ENCODE measurements at places on chromosomes 13 and 19. TPM values are rescaled to one million over a fixed set of nuclear protein-coding genes. Genes with fewer than 3 reads are reported as not detected.

Gene ITGBL1
- total RNA-seq, result not detected

Gene CDX2
- total RNA-seq, result not detected

Gene FAAP24
- total RNA-seq, result 12.8 TPM

Gene IGLON5
- total RNA-seq, result not detected

DNA sequence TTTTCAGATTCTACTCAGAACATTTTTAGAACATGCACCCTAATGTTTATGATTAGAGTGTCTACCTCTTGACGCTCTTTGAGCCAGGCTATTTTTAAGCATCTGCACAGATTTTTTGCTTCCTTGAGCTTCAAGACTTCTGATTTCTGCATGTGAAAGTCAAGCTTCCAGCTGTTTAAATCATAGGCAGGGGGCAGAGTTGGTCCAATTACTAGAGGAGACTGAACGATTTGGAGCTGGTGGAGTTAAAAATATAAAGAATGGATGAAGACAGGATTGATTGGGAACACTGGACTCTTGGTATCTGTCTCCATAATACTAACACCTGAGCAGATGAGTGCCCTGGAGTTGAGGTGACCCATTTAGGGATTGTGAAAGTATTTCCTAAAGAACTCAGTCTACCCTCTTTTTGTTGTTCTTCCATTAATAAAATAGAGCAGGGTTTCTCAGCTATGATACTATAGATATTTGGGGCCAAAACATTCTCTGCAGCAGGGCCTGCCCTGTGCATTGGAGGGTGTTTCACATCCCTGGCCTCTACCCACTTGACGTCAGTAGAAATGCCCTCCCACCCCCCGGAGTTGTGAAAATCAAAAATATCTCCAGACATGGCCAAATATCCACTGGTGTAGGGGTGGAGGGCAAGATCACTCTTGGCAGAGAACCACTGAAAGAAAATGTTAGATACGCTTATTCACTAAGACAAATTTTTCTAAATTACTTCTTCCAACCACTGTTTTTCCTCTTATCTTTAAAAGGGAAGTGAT lies 160.1 kb downstream of the COG6 start:
- no peak for DNase-seq

DNA sequence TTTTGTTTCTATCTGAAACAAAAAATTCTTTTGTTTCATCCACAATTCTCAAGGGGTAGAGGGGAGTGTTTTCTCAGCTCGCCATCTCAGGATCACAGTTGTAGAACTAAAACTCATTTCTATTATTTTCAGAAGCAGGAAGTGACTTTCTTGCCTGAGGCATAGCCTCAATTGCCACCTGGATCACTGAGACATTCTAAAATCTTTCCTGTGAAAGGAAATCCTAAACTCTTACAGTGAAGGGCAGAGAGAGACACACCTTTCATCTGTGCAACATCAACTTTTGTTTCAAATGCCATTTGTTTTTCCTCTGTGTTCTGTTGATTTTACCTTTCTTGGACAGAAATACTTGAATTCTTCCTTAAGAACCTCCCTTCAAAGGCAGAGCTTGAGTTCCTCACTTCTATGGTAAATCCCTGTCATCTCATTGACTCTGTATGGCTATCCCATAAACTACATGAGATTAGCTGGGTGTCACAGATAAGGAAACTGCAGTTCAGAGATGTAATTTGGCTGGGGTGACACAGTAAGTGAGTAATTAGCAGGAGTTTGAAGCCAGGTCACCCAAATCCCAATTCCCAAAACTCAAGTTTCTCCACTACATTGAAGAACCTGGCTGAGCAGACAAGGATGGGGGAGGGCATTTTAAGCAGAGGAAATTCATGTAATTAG lies 224.4 kb upstream of the HTR2A start:
- no peak for DNase-seq

- no peak for DNase-seq
Measured at GRCh38 chr19:38728752-38729541, 15.3 kb downstream of the CAPN12 start.

DNA sequence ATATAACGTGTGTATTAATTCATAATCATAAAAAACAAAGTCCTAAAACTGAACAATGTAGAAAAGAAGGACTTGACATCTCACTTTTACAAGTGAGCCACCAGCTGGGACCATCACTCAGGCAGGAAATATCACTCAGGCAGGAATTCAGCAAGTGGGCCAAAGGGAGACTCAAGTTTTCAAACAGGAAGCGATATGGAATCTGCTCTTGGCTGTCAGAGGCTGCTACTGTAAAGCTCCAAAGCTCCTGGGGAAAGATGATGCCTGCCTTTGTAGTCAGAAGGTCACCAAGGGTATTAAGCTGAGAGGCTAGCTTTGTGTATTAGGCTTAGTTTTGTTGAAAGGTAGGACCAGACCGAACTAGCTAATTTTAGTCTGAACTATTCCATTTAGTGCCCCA lies 5.5 kb upstream of the AKAP11 start:
- no peak for DNase-seq

DNA sequence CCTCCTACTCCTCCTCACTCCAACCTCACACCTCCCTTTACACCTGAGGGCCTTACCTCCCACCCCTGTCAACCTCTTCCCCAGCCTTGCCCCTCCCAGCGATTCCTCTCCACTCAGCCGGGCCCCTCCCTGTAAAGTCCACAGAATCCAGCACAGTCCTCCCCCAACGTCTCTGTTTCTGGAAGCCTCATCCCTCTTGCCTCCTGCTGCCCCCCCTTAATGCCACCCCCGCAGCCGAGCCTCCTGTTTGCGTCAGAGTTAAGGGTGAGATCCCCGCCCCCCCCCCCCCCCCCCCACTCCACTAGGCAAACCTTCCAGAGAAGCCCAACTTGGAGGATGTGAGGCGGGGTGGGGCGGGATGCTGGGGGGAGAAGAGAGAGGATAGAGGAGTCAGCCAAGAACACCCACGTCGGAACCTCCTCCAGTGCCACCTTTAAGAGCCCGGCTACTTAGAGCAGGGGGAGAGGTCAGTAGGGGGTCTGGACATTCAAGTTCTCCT lies 2.1 kb downstream of the UNC13A start:
- DNase-seq, result no peak

- no peak for DNase-seq
Measured at GRCh38 chr13:59413126-59413525, 750.6 kb downstream of the DIAPH3 start.

GRCh38 chr13:54379461-54379860 lies 1350.8 kb downstream of the OLFM4 start:
- no peak for DNase-seq

DNA sequence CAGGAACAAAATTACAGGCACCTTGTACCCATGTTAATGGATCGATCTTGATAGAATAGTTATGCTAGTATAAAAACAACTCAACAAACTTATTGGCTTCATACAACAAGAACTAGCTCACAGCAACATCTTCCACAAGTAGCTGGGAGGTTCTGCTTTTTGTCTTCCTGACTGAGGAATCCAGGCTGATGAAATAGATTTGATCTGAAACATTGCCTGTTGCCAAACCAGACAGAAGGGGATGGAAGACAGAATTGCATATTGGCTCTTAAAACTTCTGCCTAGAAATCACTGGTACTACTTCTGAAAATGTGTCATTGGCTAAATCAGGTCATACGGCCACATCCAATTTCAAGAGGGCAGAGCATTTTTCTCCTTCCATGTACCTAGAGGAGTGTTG lies 267.3 kb downstream of the RFC3 start:
- no peak for DNase-seq

DNA sequence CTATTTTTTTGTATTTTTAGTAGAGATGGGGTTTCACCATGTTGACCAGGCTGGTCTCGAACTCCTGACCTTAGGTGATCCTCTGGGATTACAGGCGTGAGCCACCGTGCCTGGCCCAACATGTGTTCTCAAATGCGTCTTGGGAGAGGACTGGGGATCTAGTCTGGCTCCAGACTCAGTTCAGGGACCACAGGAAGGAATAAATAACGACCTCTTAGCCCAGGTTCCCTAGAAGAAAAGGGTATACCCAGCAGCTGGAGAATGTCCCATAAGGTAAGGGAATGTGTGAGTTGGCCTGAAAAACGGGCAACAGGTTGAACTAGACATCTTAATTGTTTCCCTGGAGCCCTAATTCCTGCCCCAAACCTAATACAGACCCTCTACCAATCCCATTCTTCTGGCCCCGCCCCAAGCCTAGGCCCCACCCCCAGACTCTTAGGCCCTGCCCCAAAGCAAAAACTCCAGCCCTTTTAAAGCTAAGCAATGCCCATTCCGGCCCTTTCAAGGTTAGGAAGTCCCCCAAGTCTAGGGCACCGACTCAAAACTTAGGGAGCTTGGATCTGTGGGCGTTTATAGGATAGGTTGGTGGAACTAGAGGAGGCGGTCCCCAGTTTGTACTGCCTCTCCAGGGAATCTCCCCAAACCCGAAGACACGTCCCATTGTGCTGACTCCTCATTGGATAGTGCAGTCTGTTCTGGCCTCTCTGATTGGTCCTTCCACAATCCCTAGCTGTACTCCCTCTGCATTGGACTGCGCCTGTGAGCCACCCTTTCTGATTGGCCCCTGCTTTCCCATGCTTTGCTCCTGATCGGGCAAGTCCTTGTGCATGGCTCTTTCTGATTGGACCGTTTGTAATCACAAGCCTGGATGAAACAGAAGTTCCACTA lies 5.4 kb upstream of the LRFN1 start:
- no peak for DNase-seq

GRCh38 chr19:50500753-50501151 lies 10.2 kb downstream of the JOSD2 start:
- no peak for DNase-seq

- DNase-seq, result no peak
Measured at GRCh38 chr13:105291987-105292386, 1243.5 kb downstream of the EFNB2 start.

DNA sequence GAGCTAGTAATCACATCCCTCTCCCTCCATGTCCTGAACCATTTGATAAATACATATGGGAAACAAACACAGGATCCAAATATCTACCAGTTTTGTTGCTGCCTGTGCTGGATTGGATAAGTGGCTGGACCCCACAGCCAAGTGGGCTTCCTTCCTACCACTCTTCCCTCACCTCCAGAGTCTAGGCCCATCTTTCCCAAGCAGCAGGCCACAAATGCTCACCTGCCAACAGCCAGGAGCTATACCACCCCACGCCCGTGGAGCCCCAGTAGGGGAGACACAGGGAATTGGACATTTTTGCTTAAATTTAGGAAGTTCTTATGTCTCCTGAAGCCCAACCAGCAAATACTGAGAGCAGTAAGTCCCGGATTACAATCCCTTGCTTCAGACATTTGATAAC lies 55.8 kb downstream of the HSPH1 start:
- no peak for DNase-seq

- no peak for DNase-seq
Measured at GRCh38 chr13:63425131-63425530, 2009.5 kb upstream of the PCDH20 start.

DNA sequence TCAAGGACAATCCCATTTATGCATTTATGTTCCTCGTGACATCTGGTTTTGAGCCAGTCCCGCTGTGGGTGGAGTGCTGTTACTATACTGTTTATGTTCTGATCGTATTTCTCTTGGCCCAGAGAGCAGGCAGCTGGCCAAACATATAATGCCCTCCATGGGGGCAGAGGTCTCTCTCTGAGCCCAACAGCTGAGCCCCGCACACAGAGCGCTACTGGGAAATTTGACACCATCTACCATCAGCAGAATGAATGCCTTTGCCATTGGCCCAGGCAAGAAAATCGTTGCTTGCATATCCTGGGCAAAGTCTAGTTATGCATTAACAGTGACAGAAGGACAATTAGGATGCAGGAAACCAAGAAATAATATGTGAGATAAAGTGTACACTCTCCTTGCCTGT lies 126.8 kb upstream of the CACNA1A start:
- no peak for DNase-seq

DNA sequence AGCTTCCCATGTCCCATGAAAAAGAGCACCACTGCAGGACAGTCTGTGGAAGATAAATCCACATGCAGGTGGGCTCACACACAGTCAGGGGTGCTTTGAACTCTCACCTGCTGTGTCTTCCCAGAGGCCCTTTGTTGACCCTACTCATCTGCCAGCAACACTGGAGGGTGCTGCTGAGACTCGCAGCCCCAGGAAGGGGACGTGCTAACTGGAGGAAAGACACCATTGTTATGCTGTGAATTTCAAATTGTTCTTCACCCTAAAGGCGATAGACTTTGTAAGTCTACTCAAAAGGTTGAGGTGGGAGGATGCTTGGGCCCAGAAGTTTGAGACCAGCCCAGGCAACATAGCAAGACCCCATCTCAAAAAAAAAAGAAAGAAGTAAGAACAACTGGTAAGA lies 107.3 kb upstream of the SERP2 start:
- peak; percentile 42 for DNase-seq

DNA sequence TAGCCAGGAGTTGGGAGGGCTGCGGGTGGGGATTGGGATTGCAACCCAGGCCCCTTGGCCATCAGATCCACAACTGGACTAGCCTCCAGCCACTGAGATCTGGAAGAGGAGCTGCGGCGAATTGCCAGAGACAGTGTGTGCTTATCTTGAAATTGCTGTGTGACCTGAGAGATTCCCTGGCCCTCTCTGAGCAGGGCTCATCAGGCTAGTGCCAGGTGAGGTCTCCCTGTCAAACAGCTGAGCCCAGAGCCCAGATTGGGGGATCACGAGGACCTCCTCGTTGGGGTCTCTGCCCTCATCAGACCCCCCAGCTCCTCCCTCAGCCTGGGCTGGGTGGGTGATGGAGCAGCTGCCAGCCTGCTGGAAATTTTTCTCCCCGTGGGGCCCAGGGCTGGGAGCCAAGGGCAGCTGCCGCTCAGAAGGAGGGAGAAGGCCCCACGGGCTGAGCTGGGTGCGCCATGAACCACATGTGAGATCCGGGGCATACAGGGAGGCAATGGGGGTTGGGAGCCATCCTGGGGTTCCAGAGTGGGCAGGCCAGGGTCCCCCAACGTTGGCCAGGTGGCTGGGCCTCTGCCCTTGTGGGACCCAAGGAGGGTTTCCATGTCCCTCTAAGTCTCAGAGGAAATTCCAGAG lies 7.2 kb downstream of the FUT5 start:
- no peak for DNase-seq

DNA sequence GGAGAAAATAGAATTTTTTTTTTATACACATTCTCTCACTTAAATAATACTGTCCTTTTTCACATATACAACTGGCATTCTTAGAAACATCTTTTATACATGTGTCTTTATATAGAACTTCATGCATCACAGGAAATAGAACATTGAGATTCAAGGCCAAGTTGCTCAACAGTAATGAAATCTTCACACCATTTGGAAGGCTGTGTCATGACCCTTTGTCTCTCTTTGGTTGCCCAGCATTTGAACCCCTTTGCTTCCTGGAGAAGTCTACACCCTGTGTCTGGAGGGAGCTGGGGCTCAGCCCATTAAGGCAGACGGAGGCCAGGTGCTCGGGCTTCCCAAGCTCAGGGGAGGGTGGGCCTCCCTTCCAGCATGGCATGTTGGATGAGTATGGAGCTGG lies 41.1 kb downstream of the B3GLCT start:
- no peak for DNase-seq

DNA sequence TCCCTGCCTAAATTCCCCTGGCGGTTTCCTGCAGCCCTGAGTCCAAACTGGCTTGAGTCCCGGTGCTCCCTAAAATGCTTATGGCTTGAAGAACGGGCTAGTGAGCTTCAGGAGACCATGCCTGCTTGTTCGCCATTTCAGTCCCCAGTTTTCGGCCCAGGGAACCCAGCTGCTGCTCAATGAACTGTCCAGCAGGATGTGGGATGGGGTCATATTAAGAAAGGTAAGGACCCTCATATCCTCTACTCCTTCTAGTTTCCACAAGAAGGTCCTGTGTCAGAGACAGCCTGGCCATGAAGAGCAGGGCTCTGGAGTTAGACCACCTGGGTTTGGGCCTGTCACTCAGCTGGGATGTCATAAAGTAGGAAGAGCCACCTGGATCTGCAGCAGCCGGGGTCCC lies 17.0 kb upstream of the SPC24 start:
- DNase-seq, result no peak
